GM04504 (cell line): ENCODE measurements at places on chromosomes 7 and 10.

- no peak for DNase-seq
Observed at GRCh38 chr7:90618876-90619275, 22.8 kb downstream of the CDK14 start.

DNA sequence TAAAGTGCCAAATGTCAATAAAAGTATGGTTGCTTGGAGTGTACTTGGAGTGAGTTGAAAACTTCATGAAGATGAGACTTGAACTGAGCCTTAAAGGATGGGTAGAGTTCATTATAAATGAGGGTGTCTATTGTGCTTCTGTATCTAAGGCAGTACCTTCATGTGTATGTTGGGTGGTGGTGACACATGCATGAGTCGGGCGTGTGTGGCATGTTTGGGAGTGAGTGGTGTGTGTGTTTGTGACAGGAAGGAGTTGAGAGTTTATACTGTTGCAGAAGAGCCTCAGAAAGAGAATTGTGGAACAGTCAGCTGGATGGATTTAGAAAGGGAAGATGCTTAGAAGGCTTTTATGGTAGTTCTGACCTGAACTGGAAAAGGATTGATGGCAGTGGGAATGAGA is 6.0 kb upstream of the ZRANB1 start:
- no peak for DNase-seq

DNA sequence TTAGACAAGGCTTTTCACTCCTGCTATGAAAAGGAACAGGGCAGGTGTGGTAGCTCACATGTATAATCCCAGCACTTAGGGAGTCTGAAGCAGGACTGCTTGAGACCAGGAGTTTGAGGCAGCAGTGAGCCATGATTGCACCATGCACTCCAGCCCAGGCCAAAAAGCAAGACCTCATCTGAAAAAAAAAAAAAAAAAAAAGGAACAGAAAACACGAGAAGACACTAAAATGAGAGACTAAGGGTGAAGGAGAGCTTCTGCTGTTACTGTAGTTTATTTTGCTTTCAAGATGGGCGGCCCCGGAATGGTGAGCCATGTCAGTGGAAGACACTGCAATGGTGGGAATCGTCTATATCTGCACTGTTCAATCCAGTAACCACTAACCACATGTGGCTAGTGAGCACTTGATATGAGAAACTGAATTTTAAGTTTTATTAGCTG is 9.9 kb downstream of the PIP4K2A start:
- no peak for DNase-seq

- no peak for DNase-seq
Observed at GRCh38 chr7:75984130-75985008, 10.0 kb downstream of the TMEM120A start.

DNA sequence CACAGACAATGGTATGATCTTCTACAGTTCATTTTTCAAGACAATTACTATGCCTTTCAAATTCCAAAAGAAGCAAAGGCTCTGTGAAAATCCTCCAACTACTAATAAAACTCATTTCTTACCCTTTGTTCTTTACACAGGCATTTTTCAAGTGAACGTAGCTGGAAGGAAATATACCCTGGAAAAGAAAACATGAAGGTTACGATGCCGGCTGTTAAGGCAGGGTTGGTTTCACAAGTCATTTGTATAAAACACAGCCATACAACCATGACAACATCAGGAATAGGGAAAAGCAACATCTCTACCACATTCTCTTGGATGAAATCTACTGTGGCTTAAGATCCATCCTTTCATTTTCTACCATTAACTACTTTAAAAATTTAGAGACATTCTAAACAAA is 207.9 kb downstream of the DOCK4 start:
- DNase-seq, result no peak
